NCI-H187 (cell line): ENCODE measurements at places on chromosomes 5 and 9.

GRCh38 chr5:147145328-147145727, 89.5 kb upstream of the STK32A start:
- DNase-seq: no peak

DNA sequence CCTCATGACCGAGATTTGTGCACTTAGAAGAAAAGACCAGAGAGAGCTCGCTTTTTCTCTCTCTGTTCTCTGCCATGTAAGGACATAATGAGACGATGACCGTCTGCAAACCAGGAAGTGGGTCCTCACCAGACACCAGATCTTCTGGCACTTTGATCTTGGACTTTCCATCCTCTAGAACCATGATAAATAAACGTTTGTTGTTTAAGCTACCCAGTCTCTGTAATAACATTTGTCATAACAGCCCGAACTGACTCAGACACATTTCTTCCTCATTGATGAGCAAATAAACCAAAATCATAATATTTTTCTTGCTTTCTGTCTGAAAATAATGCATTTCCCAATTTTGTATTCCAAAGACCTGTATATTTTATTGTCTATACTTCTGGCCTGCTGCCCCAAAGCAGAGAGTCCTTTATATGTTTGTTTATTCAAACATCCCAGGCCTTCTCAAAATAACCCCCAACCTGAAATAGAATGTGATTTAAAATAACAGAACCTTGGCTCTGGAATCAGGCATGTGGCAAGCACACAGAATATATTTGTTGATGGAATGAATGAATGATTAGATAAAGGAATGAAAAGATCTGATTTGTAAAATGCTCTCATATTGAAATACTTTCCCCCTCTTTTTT, 396.5 kb downstream of the ADGRV1 start:
- no peak for DNase-seq

DNA sequence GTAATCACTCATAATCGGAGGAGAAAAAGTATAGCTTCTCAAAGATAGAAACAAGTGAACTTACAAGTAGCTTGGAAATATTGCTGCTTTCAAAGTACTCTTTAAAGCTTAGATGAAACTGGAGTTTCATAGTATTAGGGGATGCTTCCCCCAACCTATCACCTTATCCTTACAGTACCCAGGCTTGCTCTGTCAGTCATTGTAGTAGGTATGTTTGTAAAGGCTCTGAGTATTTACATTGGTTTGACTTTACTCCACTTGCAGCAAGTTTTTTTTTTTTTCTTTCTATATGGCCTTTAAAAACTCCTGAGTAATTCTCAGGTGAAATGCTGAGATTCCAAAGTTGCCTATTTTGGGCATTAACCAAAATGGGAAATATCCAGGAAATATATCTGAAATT, 84.8 kb downstream of the CD180 start:
- no peak for DNase-seq

DNA sequence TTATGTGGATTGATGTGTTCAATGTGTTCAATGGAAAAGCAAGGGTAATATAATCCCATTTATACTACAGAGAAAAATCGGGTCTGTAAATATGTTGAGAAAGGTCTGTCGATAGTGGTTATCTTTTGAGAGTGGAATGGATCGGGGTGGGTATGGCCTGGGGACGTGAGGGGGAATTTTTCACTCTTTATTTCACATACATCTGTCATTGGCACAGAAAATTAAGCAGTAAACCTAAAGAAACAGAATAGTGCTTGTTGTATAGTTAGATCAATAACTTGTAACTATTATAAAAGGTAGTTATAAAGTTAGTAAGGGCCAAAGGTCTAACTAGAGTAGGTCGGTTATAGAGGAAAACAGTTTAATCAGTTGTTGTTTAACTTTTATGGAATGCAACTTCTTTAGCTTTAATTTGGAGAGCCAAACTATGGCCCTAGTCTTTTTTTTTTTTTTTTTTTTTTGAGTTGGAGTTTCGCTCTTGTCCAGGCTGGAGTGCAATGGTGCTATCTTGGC, 66.1 kb upstream of the ABL1 start:
- no peak for DNase-seq

DNA sequence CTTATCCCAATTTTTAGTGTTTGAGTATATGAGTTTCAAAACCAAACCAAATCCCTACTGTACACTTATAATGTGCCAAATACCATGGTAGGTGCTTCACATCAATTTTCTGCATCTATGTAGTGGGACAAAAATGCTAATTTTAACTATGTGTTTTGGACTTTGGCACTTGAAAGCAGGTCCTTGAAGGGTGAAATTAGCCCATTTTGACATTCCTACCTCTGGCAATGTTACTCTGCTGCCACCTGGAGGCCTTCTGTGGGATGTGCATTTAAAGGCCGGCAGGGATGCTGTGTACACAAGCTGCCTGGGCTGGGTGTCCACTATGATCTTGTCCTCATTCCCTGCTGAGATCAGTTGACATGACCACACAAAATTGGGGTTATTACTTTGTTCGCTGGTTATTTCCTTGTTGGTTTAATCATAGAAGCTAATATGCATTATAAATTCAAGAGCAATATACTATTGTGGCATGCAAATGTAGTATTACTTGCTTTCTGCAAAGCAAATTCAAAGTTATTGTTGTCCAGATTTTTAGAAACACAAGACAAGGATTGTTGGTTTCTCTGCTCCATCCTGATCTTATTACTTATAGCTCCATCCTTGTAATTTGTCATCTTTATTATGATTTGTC, 166.8 kb downstream of the ARHGEF28 start:
- peak; percentile 36 for DNase-seq
